ENCODE measurements at places on chromosomes 2 and 18. TPM values are rescaled to one million over a fixed set of nuclear protein-coding genes. Genes with fewer than 3 reads are reported as not detected.

SPHKAP gene
- not detected for total RNA-seq

SH2D6 gene
- not detected for total RNA-seq

POTEJ gene
- not detected for total RNA-seq

TRIM43 gene
- total RNA-seq, result not detected

GLI2 gene
- total RNA-seq, result 3.8 TPM

MC5R gene
- 0.36 TPM for total RNA-seq

CYP26B1 gene
- total RNA-seq, result under 0.01 TPM

NEDD4L gene
- total RNA-seq, result 20.3 TPM

MDH1B gene
- total RNA-seq, result 2.2 TPM

TMEM163 gene
- total RNA-seq, result under 0.01 TPM

- peak; percentile 86 for DNase-seq
Measured at GRCh38 chr2:101063352-101064124, 61.4 kb downstream of the RPL31 start.

DNA sequence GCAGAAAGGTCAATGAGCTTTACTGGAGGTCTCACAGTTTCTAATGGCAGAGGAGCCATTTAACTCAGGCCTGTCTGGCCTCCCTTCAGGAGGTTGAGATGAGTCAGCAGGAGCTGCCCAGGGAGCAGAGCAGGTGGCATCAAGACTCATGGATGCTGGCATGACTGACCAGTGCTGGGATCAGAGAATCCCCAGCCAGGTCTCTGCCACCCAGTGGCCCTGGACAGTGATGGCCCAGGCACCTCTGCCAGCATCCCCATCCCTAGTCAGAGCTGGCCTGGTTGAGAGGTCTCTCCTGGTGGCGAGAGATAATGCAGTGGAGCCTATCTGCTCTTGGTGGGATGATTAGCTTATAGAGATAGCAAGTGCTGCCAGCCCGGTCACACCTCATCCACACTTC lies 43.1 kb downstream of the GYPC start:
- DNase-seq, result no peak

- no peak for DNase-seq
Measured at GRCh38 chr18:6785001-6785400, 55.5 kb downstream of the ARHGAP28 start.

GRCh38 chr18:38646296-38646695 lies 1080.7 kb upstream of the CELF4 start:
- no peak for DNase-seq

DNA sequence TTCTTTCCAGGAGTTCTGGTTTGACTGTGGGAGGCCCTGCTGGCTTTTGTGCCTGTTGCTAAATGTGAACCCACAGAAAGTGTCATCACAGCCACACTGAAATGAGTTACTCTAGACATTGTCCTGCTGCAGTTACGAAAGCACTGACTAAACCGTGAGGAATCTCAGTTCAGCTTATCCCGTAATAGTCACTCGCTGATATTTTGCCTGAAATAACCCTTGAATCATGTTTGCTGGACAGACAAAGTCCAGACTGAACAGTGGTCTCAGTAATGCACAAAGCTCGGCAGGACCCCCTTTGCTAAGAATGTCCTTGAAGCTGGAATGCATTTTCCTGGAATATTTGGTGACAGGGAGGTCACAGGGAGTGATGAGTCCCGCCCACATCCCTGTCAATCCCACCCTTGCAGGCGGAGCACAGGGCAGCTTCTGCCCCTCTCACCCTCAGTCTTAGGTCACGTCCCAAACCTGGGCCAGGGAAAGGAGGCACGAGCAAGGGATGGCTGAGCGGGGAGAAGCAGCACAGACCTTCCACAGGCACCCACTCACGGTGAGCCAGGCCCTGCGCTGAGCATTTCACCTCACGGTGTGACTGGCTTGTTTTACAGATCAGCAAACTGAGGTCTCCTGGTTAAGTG lies 53.4 kb downstream of the ADI1 start:
- DNase-seq, result peak; percentile 99

DNA sequence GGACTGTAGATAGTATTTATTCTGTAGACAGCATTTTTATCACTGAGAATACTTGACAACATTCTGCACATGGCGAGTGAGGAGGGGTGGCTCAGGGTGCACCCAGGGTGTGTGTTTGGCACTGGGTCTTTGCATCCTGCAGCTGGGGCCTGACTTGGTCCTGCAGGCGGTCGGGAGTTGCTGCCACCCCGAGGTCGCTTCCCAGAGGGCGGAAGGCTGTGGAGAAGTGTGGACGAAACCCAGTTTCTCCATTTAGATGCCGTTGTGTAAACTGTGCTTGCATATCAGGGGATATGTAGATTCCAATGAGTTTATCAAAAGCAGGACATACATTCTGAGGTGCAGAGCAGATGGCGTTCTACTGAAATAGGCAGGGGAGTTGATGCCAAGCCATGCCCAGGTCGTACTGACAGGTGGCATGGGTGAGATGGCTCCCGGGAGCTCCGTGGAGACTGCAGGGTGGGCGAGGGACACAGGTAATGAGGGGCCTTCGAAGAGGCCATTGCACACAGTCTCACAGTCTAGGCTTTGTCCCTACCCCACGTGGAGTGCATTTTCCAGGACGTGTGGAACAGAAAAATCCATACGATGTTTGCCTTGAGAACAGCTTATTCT lies 74.5 kb downstream of the RTP5 start:
- DNase-seq, result peak; percentile 54

- DNase-seq, result peak; percentile 76
Measured at GRCh38 chr2:216692636-216693413, 2.5 kb downstream of the IGFBP5 start.

GRCh38 chr2:8277921-8278571 lies 403.8 kb upstream of the ID2 start:
- DNase-seq, result no peak

GRCh38 chr18:13003466-13003896 lies 12.3 kb downstream of the CEP192 start:
- DNase-seq, result peak; percentile 87

- DNase-seq, result no peak
Measured at GRCh38 chr18:78790960-78791359, 188.7 kb upstream of the SALL3 start.

DNA sequence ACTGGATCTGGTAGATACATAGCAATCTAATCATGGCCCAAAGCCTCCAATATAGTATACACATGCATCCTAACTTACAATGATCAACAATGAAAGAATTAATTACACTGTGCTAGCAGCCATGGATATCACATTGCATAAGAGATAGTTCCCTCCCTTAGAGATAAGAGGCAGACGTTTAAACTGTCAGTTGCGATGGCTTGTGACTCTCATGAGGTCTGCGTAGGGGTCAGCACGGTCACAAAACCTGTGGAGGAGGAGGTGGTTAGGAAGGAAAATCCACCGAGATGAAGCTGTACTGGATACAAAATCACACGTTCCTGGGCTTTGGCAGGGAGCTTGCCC lies 800 bp upstream of the RALB start:
- DNase-seq, result no peak

DNA sequence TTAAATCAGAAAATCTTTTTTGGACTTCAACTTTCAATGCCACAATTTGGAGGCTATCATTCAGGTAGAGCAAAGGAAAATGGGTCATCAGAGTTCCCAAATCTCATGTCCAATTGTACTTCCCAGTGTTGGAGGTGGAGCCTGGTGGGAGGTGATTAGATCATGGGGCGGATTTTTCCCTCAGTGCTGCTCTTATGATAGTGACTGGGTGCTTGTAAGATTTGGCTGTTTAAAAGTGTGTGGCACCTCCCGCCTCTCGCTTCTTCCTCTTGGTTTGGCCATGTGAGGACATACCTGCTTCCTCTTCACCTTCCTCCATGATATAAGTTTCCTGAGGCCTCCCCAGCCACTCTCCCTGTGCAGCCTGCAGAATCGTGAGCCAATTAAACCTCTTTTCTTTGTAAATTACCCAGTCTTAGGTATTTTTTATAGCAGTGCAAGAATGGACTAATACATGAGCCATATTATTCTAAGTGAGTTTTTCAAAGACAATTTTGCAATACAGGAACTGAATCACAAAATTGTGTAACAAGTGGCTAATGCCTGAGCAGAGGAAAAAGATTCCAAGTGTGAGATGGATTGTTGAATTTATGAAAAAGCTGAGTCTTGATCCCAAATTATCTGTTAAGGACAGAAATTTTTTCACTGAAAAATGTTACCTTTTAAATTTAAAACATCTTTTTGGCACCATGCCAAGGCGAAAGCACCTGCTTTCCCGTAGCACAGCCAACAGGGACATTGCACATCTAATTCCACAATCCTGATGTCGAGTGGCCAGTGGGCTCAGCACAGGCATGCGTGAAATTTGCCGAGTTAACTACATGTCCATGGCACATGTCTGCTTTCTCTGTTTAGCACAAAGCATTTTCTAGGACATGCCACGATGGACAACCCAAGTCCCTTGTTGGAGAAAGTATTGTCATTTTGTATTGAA lies 150.9 kb downstream of the COL6A3 start:
- DNase-seq, result peak; percentile 51

DNA sequence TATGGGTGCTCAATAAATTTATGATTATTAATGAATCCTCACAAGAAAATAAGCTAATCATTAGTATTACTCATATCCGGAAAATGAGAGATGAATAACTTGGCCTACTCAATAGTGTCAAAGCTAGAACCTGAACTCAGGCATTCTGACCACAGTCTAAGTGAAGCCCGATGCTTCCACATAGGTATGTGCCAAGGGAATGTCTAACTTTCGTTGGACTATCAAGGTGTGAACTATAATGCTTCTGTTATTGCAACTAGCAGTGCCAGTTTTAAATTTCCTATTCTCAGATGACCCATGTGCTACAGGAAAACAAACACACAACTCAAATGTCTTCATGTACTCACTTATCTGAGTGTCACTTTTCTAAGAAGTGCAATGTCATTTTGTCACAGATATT lies 1.8 kb downstream of the BARD1 start:
- DNase-seq, result no peak

DNA sequence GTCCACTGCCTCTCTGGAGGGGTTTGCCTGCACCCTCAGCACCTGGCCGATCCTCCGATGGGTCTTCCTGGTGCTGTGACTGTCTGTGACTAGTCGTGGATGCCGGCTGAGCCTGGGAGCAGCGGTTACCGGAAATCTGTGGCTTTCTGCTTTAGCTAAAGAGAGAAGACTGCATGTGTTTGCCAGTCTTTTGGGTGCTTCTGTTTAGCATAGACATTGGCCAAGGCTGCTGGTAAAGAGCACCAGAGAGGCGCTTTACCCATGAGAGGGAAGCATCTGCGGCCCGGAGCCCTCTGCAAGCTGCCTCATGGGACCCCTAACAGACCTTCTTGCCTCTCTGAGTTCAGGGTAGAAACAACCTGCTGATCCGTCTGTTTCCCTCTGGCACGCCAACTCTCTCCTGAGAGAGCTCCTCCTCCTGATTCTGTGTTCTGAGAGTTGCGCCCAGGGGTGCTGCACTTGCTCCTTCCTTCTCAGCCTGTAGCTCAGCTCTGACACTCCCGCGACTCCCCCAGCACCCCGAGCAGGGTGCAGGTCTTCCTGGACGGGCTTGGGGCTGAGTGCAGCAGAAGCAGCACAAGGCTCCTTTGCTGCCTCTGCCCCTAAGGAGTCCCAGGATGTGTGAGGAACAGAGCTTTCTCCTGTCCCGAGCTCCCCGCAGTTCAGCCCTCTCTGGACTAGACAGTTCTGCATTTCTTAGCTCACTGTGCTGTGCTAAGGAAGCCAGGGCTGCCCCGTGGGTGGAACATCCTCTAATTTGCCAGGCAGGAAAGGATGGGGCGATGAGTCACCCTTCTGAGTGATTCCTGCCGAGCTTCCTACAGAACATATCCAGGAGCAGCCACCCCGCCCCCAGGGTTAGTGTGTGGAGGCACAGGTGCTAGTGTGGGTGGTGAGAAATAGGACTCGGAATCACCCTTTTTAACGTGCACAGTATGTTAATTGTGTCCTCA lies 203.2 kb downstream of the SH3RF3 start:
- peak; percentile 95 for DNase-seq

DNA sequence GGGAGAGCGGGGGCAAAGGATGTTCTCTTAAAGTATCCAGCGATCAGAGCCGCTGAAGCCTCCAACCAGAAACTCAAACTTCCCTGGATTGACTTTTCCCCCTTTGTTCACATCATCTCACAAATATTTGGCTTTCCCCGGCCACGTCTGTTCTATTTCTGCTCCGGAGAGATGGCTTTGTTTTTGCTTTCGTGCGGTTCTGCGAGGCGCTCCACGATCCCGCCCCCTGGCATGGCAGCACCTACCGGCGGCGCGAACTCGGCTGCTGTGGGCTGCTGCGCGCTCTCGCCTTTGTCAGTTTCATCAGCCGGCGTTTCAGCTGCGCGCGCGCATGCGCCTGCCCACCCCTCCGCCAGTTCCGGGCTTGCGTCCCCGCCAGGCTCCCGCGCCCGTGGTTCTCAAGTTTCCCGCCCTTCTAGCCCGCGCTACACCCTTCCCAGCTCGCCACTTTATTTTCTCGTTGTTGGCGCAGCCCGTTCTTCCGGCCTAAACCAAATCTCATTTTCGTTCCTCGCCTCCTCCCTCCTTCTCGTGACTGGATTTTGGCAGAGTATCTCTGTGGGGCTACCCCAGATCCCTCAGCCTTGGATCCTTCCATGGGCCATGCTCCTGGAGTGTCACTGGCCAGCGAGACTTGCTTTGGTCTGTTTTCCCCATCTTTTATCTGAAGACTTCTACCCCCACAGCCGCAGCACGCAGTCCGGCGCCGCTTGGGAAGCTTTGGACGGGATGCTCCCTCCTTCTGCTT lies 98.0 kb downstream of the INSIG2 start:
- DNase-seq, result peak; percentile 97

- DNase-seq, result no peak
Measured at GRCh38 chr2:84055816-84056215, 403.3 kb downstream of the SUCLG1 start.

GRCh38 chr18:38520786-38521185 lies 955.2 kb upstream of the CELF4 start:
- no peak for DNase-seq

GRCh38 chr18:44893045-44893706 lies 212.5 kb downstream of the SETBP1 start:
- DNase-seq, result no peak

DNA sequence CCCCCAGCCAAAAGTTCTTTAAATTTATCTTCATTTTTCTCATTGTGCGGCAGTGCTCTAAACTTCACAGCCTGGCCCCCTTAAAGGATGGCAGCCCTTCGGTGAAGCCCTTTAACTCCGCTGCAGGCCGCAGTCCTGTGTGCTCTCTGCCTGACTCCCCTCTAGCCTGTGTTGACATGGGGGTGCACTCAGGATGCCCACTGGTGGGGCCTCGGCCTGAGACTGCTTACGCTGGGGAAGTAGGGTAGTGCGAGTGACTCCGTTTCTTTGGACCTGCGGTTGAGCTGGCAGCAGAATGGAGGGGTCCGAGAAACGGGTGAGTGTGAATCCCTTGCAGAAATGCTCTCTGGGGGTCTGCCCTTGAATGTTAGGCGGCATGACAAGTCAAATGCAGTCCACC lies 5.6 kb downstream of the RAB12 start:
- DNase-seq, result no peak

- no peak for DNase-seq
Measured at GRCh38 chr2:108918156-108918874, 70.7 kb downstream of the EDAR start.

GRCh38 chr2:209790066-209790728 lies 18.6 kb downstream of the UNC80 start:
- DNase-seq, result no peak

DNA sequence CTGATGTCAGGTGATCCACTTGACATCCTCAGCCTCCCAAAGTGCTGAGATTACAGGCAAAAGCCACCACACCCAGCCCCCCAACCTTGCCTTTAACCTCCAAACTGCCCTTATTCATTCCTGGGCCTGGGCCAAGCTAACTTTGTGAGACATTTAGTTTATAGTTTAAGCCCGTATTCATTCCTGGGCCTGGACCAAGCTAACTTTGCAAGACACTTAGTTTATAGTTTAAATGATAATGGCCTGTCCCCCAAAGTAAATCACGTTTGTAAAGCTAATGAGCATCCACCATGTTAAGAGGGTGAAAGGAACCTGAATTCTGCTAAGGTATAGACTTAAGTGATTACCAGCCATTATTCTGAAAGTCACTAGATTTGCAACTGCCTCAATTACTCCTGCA lies 68.7 kb downstream of the NEURL3 start:
- DNase-seq, result no peak

All from osteoblast (primary cell).